Activated T-helper 1 cell treated with Interleukin-2 at 50 U/mL for 16 hours (primary cell): ENCODE measurements at places on chromosomes 12 and 14.

DNA sequence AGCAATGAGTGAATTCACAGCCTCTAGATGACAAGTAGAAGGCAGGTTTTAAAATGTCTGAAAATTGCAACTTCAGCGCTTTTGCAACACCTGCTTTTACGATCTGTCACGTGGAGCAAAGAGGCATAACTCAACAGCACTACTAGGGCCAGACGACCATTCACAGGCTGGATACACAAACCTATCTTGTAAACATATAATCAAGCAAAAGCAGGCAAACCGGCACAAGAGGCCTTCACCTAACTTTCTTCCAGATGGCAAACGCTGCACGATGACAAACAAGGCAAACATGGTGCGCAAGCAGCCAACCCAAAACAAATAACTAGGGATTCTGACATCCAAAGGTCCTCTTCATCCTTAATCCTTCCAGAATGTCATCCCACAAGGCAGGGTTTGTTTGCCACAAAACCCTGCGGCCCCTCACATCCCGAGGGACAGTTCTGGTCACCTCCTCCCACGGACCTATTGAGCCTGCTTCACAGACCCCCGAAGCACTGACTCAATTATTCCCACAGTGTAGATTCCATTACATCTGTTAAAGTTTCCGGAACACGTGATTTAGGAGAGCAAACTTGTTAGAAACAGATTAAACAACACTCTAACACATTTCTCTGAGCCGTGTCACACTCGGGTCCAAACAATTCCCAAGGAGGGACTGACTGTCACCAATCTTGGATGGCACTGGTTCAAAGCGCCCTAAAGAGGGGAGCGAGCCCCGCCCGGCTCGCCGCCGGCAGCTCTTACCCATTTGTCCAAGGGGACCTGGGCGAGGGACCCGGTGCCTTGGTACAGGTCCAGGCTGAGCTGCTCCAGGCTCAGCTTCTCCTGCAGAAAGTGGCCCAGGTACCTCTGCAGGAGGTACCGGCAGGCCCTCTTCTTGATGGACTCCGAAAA lies 823 bp downstream of the ATG2B start:
- DNase-seq: peak; percentile 15

DNA sequence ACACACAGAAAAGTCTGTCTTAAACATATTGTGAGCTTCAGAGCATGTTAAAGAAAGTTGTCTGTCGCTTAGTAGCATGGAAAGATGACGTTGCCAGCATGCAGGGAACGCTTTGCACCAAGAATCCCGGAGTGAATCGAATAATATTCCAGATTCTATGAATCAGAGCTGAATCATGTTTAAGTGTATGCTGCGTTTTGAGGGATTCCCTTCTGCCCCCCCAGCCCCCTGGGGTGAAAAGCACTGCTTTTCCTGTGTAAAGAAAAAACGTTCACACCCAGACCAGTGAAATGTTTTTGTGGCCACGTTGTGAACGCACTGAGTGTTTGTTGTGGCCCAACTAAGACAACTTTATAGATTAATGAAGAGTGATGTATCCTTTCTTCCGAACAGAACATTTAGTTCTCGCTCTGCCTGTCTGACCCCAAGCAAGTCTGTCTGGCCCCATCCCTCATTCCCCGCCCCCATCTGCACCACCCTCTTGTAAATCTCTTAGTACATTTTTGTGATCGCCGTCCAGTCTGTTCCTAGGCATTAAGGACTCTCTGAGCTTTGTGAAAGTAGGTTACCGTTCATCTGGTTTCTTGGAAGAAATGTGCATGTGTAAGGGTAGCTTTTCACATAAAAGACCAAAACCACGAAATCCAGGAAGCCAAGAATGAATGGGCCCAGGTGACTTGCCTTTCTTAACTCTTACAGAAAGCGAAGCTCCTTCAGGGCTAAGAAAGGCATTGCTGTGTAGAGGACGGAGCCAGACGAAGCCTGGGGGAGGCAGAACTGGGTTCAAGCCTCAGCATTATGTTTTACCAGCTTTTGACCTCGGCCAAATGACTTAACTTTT lies 103.0 kb downstream of the SAMD4A start:
- no peak for DNase-seq

- no peak for DNase-seq
Measured at GRCh38 chr14:100898935-100899883, 4.3 kb downstream of the RTL1 start.

GRCh38 chr12:123135688-123136087 lies 15.2 kb downstream of the PITPNM2 start:
- no peak for DNase-seq
